ENCODE measurements at places on chromosomes 2 and 18.

DNA sequence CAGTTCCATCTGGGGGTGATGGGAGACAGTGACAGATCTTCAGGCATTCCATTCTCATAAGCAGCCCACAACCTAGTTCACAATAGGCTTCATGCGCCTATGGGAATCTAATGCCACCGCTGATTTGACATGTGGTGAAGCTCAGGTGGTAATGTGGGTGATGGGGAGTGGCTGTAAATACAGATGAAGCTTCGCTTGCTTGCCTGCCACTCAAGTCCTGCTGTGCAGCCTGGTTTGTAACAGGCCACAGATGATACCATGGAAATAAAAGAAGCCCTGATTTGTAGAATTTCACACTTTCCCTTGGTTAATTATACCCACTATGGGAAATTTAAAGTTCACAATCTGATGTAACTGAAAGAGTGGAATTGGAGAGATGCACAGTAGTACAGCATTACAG lies 40.5 kb upstream of the CXXC1 start:
- no peak for DNase-seq

DNA sequence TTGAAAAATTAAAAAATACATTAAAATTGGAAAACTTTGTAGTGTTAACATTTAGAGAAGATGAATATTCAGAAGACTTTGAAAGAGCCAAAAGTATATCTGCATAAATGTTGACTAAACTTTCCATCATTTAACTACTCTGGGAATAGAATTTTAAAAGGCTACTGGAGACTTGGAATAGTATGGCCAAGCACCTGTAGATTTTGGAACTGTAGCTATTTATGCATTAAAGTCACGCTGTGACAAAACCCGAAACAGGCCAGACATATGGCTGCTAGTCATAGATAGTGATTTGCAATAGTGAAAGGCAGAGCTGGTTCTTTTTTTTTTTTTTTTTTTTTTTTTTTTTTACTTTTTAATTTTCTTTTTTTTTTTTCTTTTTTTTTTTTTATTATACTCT lies 396.0 kb downstream of the SOCS6 start:
- DNase-seq = no peak

- DNase-seq = no peak
Measured at GRCh38 chr2:110979471-110980338, 141.0 kb upstream of the BCL2L11 start.

DNA sequence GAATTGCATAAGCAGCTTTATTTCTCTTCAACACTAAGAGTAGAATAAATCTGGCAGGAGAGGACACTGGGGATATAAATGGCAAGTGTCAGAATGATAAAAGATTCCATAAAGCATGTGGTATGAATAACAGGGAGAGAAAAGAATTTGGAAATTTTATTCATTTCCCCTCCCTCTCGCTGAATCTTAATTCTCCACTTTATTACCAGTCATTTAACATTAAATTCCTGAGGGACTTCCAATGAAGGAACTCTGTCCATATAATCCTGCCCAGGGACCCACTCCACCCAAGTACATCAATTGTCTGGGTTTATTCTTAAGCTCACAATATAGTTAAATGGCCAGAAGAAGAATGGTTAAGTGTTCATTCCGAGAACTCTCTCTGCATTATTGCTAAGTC lies 197.7 kb upstream of the MGAT5 start:
- no peak for DNase-seq

DNA sequence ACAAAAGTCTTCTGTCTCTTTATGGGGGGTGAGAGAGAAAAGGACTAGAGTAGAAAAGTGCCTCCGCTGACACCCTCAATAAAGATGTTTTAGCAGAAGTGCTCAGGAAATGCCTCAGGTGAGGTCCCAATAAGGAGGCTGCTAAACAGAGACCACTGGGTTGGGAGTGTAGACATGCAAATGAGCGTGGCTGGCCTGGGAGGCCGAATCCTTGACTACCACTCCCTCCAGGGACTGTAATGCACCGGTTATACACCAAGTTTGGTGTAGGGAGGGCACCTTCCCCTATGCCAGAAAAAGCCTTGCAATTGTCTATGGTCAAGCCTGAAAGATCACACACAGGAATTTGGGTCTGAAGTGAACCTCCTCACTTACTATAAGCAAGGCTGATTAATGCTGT lies 1.8 kb downstream of the TMX3 start:
- DNase-seq = no peak

DNA sequence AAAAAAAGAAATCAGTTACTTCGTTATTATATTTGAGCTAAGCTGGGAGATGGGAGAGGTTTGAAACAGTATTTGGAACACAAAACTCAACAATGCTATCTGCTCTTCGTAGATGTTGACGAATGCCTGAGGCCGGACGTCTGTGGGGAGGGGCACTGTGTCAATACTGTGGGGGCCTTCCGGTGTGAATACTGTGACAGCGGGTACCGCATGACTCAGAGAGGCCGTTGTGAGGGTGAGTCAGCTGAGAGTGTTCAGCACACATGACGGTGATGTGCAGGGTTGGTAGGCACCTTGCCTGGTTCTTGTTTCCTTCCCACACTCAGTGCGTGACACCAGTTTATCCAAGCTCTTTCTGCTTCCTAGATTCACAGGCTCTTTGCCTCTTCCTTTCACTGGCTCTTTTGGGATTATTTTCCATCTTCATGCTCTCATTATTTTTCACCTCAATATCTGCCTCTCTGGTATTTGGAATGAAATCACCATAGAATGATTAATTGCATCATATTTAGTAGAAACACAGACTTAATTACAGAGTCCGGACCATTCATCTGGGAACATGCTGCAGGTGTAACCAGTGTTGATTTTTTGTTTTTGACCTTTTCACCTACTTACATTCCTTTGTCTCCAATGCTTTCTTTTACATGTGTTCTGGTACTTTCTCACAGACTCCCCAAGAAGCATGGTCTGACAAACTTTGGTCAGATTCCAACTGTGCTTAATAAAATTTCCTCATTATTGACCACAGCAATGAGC lies 200.6 kb upstream of the RASGRP3 start:
- DNase-seq = peak; percentile 53

GRCh38 chr2:209236377-209236776 lies 187.5 kb upstream of the MAP2 start:
- no peak for DNase-seq

- peak; percentile 35 for DNase-seq
Measured at GRCh38 chr18:24075767-24076597, 61.4 kb downstream of the TTC39C start.

GRCh38 chr2:7950035-7950612 lies 731.7 kb upstream of the ID2 start:
- DNase-seq = no peak

DNA sequence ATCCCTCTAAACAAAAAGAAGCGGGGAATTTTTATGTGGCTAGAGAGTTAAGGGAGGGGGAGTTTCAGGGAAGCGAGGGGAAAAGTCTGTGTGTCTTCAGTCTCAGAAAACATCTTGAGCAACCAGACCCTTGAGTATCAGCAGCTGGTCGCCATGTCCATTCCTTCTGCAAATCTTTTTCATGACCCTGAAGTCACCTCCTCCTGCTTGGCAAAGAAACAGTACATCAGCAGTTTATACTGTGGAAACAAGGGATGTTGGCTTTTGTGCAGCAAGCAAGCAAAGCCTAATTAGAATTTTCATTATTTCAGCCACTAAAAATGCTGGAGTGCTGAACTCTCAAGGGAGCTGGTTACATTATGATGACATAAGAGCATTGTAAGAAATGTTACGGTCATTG lies 187.4 kb upstream of the SLC8A1 start:
- DNase-seq = no peak

DNA sequence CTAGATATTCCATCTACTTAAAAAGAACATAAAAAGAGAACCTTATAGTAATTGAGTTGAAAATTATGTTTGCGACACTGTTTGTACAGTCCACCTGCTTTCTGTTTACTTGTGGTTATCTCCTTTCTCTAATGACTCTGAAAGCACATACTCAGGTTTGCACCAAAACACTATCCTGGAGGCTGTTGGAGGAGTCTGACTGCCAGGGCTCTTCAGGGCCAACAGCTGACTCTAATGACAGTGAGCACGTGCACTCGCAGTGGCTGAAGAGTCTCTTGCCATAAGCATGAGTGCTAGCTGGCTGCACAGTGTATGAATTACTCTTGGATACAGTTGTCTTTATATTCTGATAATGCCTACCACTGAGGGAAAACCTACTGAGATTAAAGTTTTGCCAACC lies 16.7 kb upstream of the GLS start:
- DNase-seq = no peak

DNA sequence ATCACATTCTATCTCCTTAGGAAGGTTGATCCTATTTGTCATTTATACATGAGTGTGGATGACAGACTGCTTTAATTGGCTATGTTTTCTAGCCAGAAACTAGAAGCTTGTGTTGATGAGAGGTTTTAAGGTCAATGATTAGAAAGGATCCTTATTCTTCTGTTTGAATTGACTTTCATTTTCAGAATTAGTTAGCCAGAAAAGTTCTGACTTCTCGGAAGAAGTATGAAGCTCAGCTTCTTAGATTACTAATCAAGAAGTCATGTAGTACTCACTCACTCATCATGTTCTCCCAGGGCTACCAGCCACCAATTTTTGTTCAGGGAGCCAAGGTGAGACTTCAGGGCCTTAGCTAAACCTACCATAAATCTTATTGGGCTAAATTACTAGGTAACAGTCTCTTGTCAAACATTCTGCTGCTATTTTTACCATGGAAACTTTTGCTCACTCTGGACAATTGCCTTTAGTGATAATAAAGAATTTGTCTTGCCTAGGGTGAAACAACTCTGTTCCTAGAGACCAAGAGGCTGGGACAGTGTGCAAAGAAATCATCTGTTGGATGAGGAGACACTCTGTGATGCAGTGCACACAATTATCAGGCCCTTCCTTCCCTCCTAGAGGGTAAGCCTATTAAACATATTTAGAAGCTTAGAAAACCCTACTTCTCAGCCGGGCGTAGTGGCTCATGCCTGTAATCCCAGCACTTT lies 111.6 kb upstream of the DNMT3A start:
- no peak for DNase-seq

DNA sequence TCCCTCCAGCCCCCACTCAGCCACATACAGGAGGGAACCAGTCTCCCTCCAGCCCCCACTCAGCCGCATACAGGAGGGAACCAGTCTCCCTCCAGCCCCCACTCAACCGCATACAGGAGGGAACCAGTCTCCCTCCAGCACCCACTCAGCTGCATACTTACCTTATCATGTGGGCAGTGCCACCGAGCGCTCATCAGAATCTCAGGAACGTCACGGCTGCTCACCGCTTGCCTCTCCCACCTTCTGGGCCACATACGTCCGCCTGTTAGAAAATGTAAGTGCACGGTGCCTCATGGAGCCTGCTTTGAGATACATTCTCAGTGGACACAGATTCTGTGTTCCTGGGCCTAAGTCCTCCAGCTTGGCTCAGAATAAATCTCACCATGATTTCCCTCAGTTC lies 124.8 kb downstream of the PXDN start:
- DNase-seq = no peak

DNA sequence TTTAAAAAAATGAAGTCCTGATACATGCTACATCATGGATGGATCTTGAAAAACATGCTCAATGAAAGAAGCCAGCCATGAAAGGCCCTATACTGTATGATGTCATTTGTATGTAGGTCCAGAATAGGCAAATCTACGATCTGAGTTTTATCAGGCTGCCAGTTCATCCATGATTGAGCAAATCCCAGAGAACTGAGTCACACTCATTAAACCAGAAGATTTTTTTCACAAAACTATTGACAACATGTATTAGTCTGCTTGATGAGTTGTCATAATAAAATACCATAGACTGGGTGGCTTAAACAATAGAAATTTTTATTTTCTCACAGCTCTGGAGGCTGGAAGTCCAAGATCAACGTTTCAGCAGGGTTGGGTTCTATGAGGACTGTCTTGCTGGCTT lies 130.7 kb downstream of the MREG start:
- DNase-seq = no peak

GRCh38 chr18:21763846-21764646 lies 23.5 kb downstream of the MIB1 start:
- no peak for DNase-seq

DNA sequence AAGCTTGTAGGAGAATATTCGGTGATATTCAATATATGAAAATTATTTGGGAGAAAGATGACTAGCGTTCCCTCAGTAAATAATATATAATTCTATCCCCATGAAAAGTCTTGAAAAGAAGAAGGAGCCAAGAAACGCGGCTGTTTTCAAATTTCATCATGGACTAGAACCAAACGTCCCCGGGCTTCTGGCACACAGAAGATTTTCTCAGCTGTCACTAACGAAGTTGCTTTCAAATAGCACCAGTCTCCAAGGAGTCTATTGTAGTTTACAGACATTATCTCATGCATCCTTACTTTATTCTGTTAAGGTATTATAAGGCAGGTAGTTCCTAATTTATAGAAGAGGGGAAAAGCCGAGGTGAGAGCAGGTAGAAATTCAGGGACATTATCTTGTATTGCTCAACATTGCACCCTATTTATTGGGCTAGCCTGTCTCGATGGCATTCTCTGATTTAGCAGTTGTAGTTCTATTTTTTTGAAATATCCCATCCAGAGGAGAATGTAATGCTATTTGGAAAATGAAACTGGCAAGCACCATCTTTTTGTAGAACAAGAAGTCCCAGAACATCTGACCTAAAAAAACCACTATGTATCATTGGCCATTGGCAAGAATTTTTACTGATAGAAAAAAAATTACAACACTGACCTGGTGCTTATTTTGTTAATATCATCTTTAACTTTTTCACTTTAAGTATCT lies 198.1 kb upstream of the RASGRP3 start:
- DNase-seq = no peak

GRCh38 chr2:156349605-156350004 lies 17.1 kb upstream of the NR4A2 start:
- no peak for DNase-seq

DNA sequence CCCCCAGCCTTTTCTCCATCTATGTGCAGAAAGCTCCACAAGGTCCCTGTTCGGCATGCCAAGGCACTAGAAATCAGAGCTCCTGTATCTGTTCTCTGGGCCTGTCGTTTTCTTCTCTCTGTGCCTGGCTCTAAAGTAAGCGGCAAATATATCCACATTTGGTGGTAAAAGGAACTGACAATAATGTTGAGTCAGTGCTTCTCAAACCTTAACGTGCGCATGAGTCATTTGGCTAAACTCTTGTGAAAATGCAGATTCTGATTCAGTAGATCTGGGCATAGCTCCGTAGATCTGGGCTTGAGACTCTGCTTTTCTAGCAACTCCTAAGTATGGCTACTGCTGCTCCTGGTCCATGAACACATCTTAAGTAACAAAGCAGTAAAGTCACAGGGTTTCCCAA lies 16.5 kb upstream of the ACSL3 start:
- no peak for DNase-seq

- DNase-seq = no peak
Measured at GRCh38 chr2:45173513-45173912, 164.3 kb upstream of the SIX2 start.

DNA sequence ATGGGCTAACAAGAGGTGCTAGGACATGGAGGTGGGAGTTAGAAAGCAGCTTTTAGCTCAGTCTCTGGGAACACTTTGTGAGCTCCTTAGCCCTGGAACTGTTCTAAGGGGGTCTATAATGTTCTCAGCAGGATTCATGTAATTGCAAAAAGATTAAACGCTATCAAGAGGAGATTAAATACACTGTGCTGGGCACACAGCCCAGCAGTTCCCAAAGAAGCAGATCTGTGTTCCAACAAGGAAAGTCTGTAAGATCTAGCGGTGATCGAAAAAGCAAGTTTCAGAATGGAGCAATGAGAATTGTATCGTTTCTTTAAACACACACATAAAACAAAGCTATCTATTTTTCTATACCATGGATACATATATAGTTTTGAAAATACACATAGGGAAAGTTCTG lies 2.4 kb upstream of the ARID5A start:
- no peak for DNase-seq

Measured in CD4-positive, alpha-beta T cell treated with Interleukin-1 beta for 1 hour (primary cell).